ENCODE measurements at places on chromosomes 16 and 17.
A peak's percentile ranks its signal among the peaks of the same experiment; 100 is the strongest.

- peak; percentile 43 for DNase-seq
These were observed 2.5 kb upstream of the HS3ST6 start for GRCh38 chr16:1920727-1921171.

DNA sequence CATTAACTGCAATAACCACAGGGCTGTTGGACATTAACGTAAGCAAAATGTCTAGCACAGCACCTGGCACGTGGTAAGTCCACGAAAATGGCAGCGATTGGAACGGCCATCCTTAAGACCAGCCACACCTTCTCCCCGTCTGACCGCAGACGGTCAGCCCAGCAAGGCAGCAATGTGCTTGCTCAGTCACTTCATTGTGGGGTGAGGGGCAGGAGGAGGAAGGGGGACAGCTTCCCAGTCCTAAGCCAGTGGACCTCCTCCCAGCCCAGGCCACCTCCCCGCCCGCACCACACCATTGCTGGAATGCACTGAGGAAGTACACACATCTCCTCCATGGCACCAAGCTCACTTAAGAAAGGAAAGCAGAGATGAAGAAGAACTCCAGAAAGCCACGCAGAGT, 8.6 kb upstream of the MYLK3 start:
- DNase-seq: no peak

DNA sequence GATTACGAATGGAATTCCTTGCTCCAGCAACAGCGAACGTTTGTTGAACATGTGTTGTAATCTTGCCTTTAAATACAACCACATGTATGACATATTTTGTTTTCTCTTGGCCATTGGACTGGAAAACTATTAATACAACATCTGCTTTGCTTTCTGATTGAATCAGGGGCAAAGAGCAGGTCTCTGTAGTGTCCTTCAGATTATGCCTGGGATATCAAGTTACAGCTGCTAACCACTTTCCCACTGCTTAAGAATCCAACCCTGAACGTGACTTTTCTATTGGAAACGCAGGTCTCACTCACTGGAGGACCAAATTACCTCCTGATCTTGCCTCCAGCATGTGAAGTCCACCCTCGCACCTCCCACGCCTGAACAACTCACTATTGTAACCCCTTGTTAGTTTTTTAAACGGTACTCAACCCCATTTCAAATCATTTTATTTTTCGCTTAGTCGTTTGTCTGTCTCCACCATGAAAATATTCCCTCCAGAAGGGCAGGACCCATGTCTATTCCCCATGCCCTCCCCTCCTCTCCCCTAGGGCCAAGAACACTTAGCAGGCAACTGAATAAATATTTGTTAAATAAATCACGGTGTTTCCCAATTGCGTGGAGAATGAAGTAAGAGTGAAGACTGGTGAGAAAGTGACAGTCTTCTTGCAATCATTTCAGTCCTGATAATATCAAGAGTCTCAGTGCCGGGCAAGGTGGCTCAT, 57.4 kb upstream of the MRTFB start:
- no peak for DNase-seq

DNA sequence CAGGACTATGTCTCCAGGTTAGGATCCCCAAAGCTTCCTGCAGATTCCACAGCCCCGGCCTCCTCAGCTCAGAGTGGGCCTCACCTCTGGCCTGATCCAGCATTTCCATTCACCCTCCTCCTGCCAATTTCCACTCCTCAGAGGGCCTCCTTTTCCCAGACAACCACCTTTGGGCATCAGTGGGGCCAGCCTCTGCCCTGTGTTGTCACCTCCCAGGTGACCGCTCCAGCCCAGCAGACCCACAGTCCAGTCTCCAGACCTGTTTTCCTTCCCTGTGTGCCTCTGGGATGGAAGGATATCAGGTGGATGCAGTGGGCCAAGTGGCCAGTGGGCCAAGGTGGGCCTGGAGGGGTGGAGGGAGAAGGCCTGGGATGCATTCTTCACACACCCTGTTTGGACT, 32.7 kb downstream of the B9D1 start:
- DNase-seq: no peak

- DNase-seq: no peak
These were observed 9.1 kb downstream of the NAGPA start for GRCh38 chr16:5024632-5025031.

DNA sequence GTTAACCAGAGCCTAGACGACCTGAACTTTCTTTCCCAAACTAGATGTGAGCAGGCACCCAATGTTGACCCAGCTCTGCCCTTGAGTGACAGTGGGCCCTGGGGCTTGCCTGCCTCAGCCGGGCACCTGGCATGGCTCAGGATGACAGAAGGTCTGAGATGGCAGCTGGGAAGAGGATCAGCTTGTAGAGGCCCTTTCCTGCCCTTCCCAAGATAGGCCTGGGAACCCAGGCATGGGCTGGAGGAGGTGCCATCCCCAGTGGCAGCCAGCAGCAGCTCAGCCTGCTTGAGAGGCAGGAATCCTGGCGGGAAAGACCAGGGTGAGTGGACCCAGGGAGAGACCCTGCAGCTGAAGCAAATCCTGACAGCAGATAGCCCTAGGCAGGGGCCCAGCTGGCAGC, 59.1 kb downstream of the PIPOX start:
- no peak for DNase-seq

All from stimulated activated CD4-positive, alpha-beta T cell treated with anti-CD3 and anti-CD28 coated beads, Interleukin-15, amount 100 ng/mL, for 24 hours (primary cell).